Activated naive CD4-positive, alpha-beta T cell treated with anti-CD3 and anti-CD28 coated beads, Interleukin-2, amount 10 ng/mL, durations not matched to agents 5 hours and 36 hours (primary cell): ENCODE measurements at places on chromosomes 6 and 20. TPM values are rescaled to one million over a fixed set of nuclear protein-coding genes. Genes with fewer than 3 reads are reported as not detected.

DDX43 gene
- 0.46 TPM for total RNA-seq

LST1 gene
- total RNA-seq: 67.8 TPM

TAAR1 gene
- not detected for total RNA-seq

SYCP2 gene
- total RNA-seq: 4.4 TPM

HDGFL1 gene
- not detected for total RNA-seq

TCP1 gene
- 161 TPM for total RNA-seq

MYL9 gene
- total RNA-seq: not detected
